WERI-Rb-1 (cell line): ENCODE measurements at places on chromosomes 16 and 17.

DNA sequence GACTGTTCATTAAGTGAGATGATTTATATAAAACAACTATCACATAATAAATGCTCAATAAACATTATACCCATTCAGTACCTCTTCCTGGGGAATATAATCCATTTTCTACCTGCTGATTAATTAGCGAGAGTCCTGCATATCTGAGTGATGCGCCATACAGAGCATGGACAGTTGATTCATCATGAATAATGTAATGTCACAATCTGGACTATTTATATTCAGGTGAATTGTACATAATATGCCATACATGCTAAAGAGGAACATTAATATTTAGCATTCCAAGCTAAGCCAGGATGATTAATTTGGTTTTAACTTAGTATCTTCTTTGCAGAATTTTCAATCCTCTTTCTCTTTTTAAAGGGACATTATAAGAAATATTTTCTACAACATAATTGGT lies 362.0 kb upstream of the XYLT1 start:
- DNase-seq = no peak

DNA sequence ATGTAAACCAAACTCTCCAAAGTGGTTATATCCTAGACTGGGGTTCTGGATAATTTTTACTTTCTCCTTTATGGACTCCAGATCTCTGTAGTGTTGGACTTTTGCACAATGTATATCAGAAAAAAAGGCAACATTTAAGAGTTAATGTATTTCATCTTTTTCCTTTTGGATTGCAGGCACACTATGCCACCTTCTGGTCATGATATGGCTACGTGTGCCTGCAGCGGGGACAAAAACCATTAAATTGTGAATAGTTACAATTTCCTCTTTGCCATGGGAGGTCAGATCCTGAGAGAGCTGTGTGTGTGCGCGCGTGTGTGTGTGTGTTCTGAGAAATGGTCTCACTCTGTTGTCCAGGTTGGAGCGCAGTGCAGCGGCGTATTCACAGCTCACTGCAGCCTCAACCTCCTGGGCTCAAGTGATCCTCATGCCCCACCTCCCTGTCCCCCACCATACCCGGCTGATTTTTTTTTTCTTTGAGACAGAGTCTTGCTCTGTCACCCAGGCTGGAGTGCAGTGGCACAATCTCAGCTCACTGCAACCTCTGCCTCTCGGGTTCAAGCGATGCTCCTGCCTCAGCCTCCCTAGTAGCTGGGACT lies 4.3 kb upstream of the SGF29 start:
- no peak for DNase-seq

DNA sequence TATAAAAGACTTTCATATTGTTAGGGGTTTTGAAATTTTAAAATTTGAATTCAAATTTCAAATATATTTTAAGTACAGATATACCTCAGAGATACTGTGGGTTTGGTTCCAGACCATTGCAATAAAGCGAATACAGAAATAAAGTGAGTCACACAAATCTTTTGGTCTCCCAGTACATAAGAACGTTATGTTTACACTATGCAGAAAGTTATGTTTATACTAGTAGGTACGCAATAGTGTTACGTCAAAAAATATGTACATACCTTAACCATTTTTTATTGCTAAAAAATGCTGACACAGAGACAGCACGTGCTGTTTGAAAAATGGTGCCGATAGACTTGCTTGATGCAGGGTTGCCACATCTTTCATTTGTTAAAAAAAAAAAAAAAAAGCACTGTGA lies 19.7 kb downstream of the NUP88 start:
- no peak for DNase-seq

DNA sequence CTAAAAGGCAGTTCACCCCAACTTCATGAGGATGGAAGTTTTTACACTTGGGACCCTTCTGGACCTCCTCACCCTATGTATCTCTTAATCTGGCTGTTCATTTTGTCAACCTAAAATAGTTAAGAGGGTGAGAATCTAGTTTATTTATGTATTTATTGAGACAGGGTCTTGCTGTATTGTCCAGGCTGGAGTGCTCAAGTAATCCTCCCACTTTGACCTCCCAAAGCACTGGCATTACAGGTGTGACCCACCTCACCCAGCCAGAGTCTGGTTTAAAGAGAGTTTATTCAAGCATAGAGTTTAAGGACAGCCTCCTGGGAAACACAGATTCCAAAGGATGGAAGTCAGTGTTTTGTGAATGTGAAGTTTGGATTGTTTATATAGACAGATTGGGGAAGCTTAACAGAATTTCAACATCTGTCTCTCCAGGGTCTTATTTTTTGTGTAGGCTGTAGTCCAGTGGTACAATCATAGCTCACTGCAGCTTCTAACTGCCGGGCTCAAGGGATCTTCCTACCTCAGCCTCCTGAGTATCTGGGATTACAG lies 8.0 kb upstream of the APPBP2 start:
- DNase-seq = no peak

- no peak for DNase-seq
Observed at GRCh38 chr17:57016764-57017116, 38.8 kb downstream of the SCPEP1 start.

DNA sequence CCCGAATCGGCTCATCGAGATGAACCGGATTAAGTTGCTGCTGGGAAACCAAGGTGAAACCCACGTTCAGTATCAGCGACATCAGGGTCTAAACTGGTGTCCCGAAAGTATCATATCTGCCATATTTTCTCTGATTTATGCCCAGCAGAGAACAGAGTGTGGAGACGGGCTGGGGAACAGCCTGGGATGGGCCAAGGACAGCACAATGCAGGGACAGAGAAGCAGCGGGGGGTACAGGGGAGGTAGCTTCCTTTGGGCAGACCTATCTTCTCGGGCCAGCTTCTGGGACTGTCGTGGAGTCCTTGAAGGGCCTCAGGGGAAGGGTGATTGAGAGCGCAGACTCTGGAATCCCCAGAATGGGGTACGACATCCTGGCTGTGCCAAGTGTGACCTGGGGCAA lies 17.5 kb upstream of the MLKL start:
- no peak for DNase-seq

DNA sequence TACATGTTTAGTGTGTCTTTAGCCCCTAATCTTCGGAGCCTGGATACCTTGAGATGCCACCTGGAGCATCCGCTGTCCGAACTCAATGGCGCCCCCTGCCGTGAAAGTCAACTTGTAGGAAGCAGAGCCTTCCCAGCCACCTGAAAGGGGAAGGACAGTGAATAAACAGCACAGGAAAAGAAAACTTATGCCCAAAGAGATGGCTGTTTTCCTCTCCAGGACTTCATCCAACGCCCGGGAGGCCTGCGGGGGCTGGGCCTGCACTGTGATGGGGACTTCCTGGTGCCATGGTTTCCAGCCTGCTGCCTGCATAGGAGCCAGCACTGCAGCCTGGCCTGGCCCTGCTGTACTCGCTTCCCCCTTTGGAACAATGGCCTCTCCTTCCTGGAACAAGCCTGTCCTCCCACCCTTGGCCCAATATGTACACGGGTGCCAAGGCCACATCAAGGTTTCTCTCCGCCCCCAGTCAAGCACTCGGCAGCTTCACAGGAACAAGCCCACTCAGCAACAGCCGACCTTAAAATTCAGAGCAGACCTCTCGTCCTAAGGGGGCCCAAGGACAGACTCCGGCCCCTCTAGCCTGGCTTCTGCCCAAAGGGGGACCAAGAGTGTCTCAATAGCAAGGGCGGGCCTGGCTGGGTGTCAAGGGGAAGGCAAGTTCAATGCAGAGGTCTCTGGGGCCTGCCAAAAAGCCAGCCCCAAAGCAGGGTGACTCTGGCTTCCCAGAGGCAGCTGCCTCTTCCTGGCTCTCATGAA lies 4.5 kb upstream of the UNC13D start:
- DNase-seq = peak; percentile 94

DNA sequence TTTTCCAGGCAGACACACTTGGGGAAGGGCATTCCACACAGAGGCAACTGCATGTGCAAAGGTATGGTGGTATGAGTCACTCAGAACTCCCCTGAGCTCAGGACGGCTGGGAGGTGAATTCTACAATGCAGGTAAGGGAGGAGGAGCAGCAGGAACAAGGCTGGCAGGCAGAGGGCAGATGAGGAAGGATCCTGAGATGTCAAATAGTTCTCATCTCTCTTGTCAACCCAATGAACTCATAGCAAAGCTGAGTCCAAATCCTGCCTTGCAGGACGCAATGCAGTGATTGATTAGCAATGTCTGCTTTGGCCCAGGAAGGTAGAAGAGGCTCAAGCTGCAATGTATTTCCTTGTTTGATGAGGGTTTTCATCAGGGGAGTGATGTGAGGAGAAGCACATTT lies 243.5 kb downstream of the XYLT1 start:
- DNase-seq = no peak

- no peak for DNase-seq
Observed at GRCh38 chr17:78567991-78568390, 9.2 kb downstream of the DNAH17 start.

- no peak for DNase-seq
Observed at GRCh38 chr16:86496262-86496928, 13.9 kb upstream of the FOXF1 start.

DNA sequence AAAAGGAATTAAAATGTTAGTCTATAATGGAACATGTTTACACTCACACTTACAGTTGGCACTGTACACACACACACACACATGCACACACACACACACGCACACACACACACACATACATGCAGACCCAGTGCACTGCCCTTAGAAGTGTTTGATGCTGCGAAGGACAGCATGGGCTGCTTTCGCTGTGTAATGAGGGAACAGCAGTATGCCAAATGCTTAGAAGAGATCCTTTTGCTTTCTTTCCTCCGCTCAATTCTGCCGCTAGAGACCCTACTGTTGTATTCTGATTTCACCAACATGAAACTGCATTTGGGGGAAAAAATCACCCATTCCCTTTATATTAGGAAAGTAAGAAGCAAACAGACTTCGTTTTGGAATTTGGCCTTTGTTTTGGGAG lies 217.9 kb downstream of the ENGASE start:
- DNase-seq = no peak

DNA sequence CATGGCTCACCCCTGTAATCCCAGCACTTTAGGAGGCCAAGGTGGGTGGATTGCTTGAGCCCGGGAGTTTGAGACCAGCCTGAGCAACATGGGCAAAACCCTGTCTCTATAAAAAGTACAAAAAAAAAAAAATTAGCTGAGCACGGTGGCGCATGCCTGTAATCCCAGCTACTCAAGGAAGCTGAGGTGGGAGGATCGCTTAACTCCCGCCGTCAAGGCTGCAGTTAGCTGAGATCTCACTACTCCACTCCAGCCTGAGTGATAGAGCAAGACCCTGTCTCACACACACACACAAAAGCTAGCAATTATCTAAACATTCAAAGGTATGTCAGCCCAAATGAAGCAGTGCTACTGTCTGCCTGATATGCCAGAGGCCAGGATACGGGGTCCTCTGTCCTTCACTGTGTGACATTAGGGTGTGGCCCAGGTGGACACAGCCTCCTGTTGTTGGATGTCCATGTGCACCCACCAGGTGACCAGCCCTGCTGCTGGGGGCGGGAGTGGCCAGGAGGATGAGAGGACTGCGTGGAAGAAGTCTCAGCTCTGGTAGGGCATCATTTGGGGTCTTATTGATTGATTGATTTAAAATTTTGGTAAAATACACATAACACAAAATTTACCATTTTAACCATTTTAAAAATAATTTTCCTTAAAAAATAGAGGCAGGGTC lies 3.9 kb downstream of the NLRC3 start:
- DNase-seq = no peak
